ENCODE measurements at places on chromosomes 7 and 10.

DNA sequence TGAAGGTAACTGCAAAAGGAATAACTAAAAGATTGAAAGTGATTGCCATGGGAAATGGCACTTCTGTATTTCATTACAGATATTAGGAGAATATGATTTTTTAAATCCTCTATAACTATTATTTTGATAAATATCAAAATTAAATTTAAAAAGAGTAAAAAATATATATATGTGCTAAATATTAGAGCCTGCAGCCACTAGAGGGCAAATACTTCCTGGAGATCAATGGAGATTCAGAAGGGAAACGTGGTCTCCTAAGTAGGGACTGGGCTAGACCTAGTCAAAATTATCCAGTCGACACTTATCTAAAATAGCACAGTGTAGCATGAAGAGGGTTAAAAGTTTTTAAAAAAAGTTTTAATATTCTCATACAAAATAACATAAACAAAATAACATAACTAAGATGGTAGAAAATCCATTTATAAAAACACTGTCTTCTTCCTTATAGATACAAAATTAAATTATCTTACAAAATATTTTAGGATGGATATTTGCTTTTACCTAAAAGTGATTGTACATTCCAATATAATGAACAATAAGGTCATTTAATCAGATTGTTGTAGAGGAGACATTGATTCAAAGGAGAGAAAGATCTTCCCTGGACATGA is 434.3 kb downstream of the MDFIC start:
- DNase-seq, result no peak

- no peak for DNase-seq
Observed at GRCh38 chr10:33215635-33216034, 118.8 kb downstream of the NRP1 start.

DNA sequence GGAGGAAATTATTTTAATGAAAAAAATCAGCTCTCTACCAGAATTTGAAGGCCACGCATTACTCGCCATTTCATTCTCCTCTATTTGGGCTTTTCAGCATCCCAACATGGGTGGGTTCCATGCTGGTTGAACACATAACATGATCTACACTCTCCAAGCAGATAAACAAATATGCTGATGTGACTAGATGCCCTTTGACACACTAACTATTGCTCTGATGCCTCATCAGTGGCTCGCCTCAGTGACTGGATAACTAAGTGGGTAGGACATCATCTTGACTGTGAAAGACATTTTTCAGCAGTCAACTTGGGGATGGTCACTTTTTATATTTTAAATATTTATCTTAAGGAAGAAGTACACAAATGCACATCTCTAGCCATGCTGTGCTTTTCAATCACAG is 113.9 kb upstream of the LAMB4 start:
- no peak for DNase-seq

DNA sequence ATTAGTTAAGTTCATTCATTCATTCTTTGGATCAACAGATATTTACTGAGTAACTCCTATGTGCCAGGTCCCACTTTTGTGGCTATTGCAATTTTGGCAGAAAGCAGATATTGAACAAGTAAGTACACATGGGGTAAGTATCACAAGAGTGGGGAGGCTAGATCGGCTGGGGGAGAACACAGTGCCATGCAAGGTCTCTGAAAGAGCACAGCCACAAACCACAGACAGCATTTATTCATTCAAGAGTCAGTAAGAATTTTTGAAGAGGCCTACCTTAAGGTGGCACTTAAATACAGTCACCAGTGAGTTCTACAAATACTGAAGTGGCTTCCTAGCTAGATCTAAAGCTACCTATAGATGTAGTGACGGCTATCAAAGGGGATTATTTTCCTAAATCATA is 304.2 kb downstream of the RNLS start:
- DNase-seq, result no peak

DNA sequence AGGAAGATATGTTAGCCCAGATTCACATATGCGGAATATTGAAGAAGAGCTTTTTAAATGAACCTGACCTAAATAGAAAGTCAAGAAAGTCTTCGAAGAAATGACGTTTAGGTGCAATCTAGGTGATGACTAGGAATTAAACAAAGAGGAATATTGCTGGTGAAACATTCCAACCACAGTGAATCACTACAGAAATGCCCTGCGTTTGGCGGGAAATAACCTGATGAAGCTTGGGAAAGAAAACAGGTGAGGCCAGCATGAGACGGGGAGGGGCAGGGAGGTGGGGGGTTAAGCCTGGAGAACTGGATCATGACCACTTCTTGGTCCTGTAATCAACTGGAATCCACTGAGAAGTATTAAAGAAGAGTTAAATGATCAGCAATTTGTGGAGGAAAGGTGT is 299.4 kb upstream of the VSTM2A start:
- DNase-seq, result no peak

DNA sequence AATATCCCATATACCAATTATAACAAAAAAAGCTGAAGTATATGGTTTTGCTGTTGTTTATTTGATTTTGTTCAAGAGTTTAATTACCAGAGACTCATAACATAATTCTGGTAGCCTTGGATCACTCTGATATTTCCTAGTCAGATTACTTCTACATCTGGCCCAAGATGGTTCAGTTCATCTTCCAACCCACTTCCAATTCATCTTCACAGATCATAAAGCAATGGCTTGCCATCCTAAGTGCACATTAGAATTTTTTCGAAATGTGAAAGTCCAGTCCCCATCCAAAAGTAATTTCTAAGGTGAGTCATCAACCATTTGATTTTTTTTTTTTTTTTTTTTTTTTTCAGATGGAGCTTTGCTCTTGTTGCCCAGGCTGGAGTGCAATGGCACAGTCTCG is 8.0 kb upstream of the HIBADH start:
- no peak for DNase-seq

DNA sequence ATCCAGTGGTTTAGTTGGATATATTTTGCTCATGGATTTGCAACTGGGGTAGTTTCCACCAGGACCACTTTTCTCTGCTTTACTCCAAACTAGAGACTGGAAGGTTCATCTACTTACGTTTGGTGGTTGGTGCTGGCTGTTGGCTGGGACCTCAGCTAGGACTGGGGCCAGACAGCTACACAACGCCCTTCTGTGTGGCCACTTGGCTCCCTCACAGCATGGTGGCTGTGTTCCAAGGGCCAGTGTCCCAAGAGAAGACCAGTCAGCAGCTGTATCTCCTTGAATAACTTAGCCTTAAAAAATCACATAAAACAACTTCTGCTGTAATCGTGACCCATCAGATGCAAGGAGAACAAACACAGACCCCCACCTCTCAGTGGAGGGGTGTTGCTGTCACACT is 4.2 kb upstream of the KCNH2 start:
- DNase-seq, result no peak

GRCh38 chr10:50577681-50578350 is 45.9 kb downstream of the SGMS1 start:
- no peak for DNase-seq

GRCh38 chr7:155090684-155091083 is 20.6 kb downstream of the HTR5A start:
- no peak for DNase-seq

DNA sequence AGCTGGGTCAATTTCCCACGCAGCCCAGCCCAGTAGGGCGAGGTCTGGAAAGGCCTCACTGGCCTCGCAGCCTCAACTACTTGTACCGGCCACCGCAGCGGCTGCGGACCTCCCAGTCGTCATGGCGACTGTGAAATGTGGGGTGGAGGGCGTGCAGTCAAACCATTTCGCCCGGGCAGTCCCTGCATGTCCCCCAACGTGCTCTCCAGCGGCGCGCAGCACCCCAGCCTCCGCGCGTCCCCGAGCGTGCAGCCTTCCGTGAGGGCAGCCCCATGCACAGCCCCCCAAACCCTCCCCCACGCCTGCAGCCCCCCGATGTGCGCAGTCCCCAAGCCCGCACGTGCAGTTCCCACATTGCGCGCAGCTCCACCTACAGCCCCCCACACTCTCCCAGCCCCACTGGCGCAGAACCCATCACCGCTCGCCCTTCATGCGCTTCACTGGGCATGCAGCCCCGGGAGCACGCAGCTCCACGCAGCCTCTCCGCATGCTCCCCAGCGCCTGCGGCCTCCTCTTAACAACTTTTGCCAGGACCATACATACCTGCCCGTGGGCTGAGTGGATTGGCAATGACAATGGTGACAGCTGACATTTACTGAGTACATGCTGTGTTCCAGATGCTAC is 34.5 kb upstream of the SFTPD start:
- DNase-seq, result no peak

DNA sequence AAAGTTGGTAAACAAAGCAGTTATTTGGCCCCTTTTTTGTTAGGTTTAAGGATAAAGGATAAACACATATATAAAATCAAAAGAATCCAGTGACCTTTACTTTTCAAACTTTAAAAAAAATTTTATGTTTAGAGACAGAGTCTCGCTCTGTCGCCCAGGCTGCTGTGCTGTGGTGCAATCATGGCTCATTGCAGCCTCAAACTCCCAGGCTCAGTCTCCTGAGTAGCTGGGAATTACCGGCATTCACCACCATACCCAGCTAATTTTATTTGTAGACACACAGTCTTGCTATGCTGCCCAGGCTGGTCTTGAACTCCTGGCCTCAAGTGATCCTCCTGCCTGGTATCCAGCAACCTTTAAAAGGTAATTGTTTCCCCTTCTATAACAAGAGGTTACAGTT is 31.3 kb downstream of the GNA12 start:
- no peak for DNase-seq

- no peak for DNase-seq
Observed at GRCh38 chr10:101111547-101111946, 19.6 kb upstream of the TLX1 start.

- no peak for DNase-seq
Observed at GRCh38 chr7:20642166-20642565, 26.7 kb downstream of the ABCB5 start.

- peak; percentile 38 for DNase-seq
Observed at GRCh38 chr10:30467651-30468338, 33.8 kb downstream of the MAP3K8 start.

GRCh38 chr7:122402235-122402634 is 97.7 kb upstream of the FEZF1 start:
- DNase-seq, result no peak

DNA sequence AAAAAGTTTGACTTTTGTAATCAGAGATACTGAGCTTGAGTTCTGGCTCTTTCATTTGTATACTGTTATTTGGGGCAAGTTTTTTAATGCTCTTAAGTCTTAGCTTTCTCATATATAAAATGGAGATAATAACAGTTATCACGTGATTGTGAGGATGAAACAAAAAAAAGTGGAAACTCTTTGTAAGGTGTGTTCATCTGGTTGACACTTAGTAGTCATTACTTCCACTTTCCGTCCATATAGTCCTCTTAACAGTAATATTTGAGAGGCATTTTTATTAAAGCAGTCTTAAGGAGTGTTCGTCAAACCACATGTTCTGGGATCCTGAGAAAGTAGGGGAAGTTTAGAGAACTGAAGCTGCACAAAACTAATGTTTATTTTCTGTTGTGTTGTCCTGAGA is 65.6 kb downstream of the PTEN start:
- no peak for DNase-seq

- no peak for DNase-seq
Observed at GRCh38 chr7:88276605-88277153, 30.0 kb downstream of the STEAP4 start.

DNA sequence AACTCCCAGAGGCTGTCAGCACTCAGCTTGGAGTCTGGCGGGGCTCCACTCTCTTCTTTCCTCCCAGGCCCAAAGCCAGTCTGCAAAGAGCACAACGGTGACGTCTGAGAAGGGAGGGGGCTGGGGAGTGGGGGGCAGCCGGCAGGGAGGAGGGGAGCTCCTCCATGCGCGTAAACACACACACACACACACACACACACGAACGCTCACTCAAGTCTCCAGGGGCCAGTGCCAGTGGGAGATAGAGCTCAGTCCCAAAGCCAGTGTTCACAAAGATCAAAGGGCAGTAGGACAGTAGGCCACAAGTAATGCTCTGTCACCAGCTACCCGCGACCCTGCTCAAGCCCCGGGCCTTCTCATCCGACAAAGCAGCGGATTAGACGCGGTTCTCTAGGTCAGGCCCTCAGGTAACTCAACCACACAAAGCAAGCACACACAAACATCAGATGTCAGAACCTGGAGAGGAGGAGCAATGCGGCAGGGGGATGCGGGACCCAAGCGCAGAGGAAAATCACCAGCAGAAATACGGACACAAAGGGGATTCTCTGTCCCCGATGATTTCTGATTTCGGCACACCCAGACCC is 19.9 kb downstream of the TCAF1 start:
- no peak for DNase-seq

DNA sequence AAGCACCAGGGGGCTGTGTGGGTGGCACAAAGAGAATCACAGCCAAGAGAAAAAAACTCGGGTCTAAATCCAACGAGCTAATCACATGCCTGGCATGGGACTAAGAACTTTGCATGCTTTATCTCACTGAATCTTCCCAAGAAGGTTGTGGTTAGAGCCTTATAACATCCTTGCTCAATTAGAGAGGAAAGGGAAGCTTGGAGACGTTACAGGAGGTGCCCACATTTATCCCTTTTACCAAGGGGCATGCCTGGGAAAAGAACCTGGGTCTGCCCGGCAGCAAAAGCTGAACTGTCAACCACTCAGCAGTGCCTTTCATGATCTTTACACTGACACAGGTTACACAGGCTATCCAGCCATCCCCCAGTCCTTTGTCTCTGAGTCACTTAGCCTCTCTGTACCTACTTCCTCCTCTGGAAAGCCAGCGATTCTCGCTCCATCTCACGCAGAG is 190.1 kb downstream of the PRPF18 start:
- DNase-seq, result no peak

- DNase-seq, result no peak
Observed at GRCh38 chr10:75450644-75451640, 19.5 kb downstream of the LRMDA start.

DNA sequence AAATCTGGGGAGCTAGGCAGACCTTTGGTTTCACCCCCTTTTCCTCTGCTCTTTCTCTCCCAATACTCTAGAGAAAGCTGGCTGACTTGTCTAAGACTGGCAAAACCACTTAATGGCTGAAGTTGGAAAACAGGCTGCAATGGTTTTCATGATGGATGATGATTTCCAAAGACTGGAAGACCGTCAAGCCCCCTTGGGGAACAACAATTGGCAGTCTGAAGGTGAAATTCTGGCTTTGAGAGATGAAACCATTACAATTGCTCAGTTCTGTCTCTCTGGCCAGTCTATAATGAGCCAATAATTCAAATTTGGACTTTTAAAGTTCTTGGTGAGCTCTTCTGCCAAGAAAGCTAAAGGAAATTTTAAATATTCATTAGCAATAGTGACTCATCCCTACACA is 680.5 kb downstream of the PARD3 start:
- DNase-seq, result no peak

- DNase-seq, result no peak
Observed at GRCh38 chr7:139619367-139619657, 95.8 kb downstream of the CLEC2L start.
